ENCODE measurements at places on chromosomes 5 and 9.

GRCh38 chr5:167451076-167451475 is 840.4 kb upstream of the WWC1 start:
- DNase-seq = no peak

DNA sequence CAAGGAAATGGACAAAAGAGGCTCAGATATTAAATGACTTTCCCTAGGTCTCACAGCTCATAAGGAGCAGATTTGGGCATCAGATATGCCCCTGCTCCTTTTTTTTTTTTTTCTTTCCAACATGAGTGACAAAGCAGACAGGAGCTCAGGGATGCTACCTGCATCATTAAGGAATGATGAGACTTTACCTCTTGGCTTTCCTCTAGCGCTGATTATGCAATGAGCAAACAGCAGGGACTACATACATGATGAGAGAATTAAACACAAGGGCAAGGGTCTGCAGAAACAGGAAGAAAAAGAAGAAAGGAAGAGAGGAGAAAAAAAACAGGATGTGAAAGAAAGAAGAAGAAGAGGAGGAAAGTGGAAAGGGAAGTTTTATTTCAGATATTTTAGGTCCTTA is 179.9 kb downstream of the PPP2R2B start:
- DNase-seq = no peak

- DNase-seq = no peak
Measured at GRCh38 chr9:27112235-27112634, 3.2 kb downstream of the TEK start.

DNA sequence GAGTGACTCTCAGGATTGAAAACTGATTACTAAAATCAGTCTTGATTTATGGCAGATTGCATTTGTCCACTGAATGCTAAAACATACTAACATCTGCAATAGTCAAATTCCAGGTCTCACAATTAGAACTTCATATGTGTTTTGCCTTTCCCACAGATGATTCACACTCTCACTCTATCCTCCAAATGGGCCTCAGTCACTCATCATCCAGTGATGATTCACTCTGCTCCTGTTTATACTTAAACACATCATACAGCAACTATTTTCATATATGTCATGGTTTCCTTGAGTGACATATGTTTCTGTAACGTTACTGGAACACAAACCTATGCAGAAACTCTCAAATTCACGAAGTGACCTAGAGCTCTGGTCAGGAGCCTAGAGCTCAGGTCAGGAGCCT is 512.9 kb downstream of the HINT1 start:
- DNase-seq = no peak

DNA sequence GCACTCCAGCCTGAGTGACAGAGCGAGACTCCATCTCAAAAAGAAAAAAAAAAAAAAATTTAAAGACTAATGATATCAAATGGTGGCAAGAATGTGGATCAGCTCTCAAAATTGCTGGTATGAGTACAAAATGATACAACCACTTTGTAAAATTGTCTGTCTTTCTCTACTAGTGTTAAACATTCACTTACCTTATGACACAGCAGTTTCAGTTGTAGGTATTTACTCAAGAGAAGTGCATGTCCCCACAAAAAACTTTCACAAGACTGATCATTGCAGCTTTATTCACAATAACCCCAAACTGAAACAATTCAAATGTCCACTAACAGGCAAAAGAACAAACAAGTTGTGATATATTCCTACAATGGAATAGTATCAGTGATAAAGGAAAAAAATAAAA is 14.7 kb upstream of the CETN3 start:
- DNase-seq = no peak

- no peak for DNase-seq
Measured at GRCh38 chr5:145551714-145552113, 283.4 kb downstream of the PRELID2 start.

DNA sequence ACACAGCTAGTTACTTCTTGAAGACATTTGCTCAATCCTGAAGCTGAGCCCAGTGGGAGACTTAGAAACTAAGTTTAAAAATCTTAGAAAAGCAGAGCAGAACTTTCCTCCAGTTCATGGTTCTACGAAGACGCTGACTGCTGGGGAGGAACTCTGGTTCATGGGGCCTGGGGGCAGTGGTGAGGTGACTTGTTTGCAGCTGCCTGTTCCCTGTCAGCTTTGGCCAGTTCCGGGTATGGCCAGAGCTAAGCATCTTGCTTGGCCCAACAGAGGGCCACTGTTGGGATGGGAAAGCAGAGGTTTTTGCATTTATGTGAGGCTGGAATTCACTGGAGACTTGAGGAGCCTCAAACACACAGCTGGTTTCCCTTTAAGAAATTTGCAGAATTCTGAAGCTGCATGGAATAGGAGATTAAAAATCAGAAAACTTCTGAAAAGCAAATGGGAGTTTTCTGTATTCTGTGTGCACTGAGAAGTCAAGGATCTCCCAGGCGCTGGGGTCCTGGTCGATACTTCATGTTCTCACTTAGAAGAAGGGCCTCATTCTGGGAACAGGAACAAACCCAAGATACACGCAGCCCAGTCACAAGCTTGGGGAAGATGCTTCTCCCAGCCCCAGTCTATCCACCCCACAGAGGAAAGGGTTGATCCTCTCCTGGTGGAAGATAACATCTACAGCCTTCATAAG is 10.6 kb upstream of the HMHB1 start:
- DNase-seq = no peak

GRCh38 chr5:151772029-151772845 is 483 bp downstream of the G3BP1 start:
- no peak for DNase-seq

GRCh38 chr5:102666164-102666946 is 88.8 kb upstream of the PAM start:
- DNase-seq = no peak

GRCh38 chr9:137575364-137575715 is 3.4 kb downstream of the DPH7 start:
- DNase-seq = no peak

- no peak for DNase-seq
Measured at GRCh38 chr5:1480217-1480616, 35.0 kb upstream of the SLC6A3 start.

Measured in NCI-H2081 treated with DMSO at 0.1 percent for 48 hours (cell line).